ENCODE measurements at places on chromosomes 5 and 9. TPM values are rescaled to one million over a fixed set of nuclear protein-coding genes. Genes with fewer than 3 reads are reported as not detected.

Gene FOXD4L3
- not detected for polyA plus RNA-seq

- peak; percentile 82 for DNase-seq
These were observed 6.3 kb upstream of the MXD3 start for GRCh38 chr5:177317959-177318377.

DNA sequence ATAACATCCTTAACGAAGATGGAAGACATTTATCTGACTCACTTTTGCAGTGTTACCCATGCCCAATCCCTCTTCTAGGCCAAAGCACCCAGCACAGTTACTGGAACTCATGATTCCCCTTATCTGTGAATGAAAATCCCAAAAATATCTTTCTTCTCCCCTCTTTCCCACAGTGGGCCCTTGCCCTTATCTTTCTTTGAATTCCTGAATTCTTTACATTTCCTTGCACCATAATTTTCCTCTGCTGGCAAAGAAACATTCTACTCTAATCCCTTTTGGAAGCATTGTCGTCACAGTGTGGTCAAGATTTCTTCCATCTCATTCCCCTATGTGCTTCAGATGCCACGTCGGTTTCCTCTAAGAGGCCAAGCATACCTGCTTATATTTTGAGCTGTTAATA, 135.9 kb upstream of the LIFR start:
- no peak for DNase-seq

Gene PCDHGA11
- polyA plus RNA-seq: 15.3 TPM

GRCh38 chr5:113435575-113435974, 786 bp upstream of the TSSK1B start:
- DNase-seq: no peak

Gene ANKRD33B
- polyA plus RNA-seq: 0.71 TPM

DNA sequence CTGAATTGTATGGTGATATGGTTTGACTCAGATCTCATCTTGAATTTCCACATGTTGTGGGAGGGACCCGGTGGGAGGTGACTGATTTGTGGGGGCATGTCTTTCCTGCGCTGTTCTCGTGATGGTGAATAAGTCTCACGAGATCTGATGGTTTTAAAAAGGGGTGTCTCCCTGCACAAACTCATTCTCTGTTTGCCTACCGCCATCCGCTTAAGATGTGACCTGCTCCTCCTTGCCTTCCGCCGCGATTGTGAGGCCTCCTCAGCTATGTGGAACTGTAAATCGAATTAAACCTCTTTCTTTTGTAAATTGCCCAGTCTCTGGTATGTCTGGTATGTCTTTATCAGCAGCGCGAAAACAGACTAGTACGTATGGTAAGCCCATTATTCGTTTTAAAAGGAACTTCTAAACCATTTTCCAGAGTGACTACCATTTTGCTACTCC, 48.7 kb downstream of the SLC36A1 start:
- DNase-seq: no peak

- DNase-seq: peak; percentile 1
These were observed 244.8 kb upstream of the IRX2 start for GRCh38 chr5:2996248-2996647.

Measured in GM23248 (cell line).